Endothelial cell (in vitro differentiated cells): ENCODE measurements at places on chromosomes 3 and 15.

DNA sequence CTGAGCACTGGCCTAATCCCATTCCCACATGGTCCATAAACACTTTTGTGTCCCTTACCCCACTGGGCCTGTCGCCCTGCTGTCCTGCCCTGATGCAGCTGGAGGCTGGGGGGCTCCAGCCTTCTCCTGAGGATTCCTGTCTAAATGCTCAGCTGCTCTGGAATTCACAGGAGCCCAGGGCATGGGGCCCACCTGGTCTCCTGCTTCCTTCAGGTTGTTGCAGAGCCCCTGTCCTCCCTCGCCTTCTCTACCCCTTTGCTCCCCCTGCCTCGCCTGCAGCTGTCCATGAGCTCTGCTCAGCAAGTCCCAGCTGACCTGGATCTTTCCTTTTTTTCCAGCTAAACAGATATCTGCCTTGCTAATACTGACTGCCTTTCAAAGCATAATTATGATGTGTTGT lies 286.9 kb downstream of the XXYLT1 start:
- DNase-seq: no peak

- no peak for DNase-seq
Observed at GRCh38 chr15:66725464-66725785, 23.4 kb downstream of the SMAD6 start.

- no peak for DNase-seq
Observed at GRCh38 chr15:31303726-31304648, 22.6 kb upstream of the KLF13 start.

GRCh38 chr3:89405593-89405992 lies 298.2 kb downstream of the EPHA3 start:
- DNase-seq: no peak
